AG09309 (cell line): ENCODE measurements at places on chromosomes 16 and 17.

DNA sequence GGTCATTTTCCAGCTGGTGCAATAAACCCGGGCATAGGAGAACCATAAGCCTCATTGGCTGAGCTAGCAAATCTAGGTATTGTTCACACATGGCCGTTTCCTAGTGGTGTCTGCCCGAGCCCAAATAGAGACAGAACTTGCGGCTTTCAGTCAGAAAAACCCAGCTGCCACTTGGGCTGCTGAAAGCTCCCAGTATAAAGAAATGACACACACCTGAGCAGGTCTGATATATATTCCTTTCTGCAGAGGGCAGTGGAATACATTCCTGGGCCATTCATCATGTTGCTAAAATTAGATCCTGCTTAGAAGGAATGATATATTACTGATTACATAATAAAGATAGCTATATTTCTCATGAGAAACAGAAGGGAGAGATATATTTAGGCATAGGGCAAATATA, 83.9 kb upstream of the IRX5 start:
- no peak for DNase-seq

DNA sequence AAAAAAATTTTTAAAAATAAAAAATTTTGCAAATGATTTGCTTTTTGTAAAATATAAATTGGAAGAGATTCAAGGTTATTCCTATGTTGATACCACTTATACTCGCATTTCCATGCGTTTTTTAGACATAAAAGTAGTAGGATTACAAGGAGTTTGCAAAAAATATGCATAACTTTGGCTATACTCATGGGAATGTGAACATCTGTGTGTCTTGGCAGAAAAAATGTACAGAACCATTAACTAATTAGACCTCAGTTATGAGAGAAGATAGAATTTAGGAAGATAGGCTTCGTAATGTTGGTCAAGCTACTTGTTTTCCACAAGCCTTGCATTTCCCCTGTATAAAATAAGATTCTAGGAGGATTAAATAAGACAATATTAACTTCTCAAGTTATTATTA, 61.1 kb upstream of the VPS4A start:
- DNase-seq, result no peak

DNA sequence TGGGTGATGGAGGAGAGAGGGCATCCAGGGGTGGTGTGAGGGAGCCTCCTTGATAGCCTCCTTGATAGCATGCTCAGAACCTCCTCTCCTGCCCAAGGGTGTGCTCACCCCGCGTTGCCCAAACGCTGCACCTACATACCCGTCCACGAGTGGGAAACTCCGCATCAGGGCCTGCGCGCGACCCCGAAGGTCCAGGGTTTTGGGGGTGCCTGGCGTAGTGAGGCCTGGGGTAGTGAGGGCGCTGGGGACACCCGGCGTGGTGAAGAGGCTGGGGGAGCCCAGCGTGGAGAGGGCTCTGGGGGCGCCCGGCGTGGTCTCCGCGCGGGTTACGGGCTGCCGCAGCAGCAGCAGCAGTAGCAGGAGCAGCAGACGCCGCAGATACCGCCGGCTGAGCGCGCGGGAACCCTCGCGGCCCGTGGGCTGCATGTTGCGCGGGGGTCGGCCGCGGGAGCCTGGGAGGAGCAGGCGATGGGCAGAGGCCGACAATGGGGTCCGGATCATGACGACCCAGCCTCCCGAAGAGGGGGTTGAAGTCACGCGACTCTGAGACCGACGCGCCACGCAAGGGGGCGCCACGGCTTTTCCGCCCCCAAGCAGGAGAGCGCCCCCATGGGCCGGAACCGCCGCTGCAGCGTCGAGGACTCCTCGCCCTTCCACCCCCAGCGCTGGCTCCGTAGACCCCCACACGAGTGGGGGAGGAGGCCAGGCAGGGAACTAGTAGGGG, at the start of gene DPEP3:
Gene DPEP3, minus strand, starts transcription at position 545 of the 724 bp plus-strand sequence. Its CDS starts 119 bp downstream, at position 426.
- no peak for DNase-seq

DNA sequence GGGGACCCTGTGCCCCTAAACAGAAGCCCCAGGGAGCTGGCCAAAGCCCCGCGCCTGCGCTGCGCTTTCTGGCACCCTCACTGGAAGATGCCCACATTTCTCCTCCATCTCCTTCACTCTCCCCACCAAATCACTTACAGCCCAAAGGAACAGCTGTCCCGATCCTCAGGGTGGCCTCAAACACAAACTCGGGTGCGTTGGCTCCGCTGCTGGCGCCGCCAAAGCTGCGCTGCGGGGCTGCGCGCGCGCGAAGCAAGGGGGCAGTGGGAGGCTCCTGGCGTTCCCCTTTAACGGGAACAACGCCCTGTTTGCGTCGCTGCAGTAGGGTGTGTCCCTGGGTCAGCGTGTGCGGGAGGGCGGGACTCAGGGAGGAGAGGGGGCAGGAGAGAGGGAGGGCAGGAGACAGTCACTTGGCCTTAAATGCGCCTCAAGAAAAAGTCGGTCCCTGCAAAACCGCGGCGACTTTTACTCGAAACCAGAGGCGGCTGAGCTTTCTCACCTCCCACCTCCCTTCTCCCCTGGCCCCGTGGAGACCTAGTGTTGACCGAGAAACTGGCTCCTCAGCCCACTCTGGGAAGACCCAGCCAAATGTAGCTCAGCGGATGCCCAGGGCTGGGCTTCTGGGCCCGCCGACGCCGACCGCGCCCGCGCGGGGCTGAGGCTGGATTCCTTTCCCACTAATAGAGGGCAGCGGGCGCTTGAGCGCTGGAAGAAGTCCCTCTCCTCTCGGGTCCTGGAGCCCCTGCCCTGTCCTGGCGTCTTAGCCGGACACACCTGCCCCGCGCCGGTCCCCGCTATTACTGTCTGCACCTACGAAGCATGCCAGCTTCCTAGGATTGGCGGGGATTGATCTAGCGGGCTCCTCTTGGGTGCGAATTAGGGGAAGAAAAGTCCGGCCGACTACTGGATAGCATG, 2.6 kb downstream of the PMP22 start:
- peak; percentile 81 for DNase-seq

- no peak for DNase-seq
These were observed 43.4 kb downstream of the MYOCD start for GRCh38 chr17:12709063-12709462.

- peak; percentile 46 for DNase-seq
These were observed 53.9 kb upstream of the ERCC4 start for GRCh38 chr16:13866073-13866472.

- DNase-seq, result no peak
These were observed 63.0 kb downstream of the GSG1L start for GRCh38 chr16:28000314-28001169.

DNA sequence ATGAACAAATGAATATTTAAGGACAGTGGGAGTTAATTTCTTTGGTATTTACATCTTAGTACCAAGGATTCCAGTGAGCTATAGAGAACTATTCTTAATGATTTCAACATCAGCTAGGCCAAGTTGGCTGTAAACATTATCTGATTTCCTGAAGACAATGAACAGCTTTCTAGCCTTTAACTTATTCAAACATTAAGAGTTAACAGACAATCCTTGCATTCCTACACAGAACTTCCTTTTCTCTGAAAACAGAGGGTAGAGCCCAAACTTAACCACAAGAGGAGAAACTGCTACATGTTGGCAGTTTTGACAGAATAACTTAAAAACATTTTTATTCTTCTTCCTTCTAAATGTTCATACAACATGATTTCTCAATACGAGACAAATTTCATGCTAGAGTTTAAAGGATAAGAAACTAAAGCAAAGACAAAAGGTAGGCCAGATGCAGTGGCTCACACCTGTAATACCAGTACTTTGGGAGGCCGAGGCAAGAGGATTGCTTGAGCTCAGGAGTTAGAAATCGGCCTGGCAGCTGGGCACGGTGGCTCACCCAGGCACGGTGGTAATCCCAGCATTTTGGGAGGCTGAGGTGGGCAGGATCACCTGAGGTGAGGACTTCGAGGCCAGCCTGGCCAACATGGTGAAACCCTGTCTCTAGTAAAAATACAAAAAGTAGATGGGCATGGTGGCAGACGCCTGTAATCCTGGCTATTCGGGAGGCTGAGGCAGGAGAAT, 4.4 kb downstream of the CRLF3 start:
- DNase-seq, result no peak

- DNase-seq, result no peak
These were observed 10.3 kb downstream of the ZNF18 start for GRCh38 chr17:11986942-11987329.

GRCh38 chr16:3597676-3598075, 13.7 kb downstream of the SLX4 start:
- DNase-seq, result no peak

GRCh38 chr16:69417520-69418199, 6.8 kb upstream of the CYB5B start:
- DNase-seq, result no peak

DNA sequence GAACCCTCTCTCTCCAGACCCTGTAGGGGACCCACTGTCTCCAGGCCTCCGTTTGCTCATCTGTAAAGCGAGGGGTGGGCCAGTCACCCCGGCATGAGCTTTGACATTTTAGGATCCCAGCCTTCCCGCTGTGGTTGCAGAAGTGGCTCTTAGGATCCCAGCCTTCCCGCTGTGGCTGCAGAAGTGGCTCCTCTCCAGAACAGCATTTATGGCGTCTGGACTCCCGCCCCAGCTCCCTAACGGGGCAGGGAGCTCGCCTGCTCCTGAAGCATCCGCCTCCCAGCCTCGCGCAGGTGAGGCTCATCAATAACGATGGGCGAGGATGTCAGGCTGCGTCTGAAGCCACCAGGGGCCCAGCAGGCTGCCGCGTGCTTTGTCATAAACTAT, 222.3 kb upstream of the TNRC6C start:
- no peak for DNase-seq

DNA sequence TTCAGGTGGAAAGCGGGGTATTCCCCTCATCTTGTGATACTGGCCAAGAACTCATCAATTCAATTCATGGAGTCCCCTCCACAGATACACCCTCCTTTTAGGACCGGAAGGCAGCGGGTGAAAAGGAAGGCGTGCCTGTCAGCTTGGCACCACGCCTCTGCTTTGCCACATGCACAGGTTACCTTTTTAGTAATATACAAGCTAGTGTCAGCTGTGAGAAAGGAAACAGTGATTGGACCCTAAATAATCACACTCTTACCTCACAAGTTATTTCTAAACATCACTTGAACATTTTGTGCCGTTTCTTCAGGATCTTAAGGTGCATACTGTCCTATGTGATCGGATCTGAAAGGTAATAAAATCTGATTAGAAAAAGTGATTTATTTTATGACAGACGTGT, 15.7 kb downstream of the ZDHHC7 start:
- DNase-seq, result no peak

GRCh38 chr17:3527468-3527867, 30.1 kb downstream of the TRPV3 start:
- no peak for DNase-seq

DNA sequence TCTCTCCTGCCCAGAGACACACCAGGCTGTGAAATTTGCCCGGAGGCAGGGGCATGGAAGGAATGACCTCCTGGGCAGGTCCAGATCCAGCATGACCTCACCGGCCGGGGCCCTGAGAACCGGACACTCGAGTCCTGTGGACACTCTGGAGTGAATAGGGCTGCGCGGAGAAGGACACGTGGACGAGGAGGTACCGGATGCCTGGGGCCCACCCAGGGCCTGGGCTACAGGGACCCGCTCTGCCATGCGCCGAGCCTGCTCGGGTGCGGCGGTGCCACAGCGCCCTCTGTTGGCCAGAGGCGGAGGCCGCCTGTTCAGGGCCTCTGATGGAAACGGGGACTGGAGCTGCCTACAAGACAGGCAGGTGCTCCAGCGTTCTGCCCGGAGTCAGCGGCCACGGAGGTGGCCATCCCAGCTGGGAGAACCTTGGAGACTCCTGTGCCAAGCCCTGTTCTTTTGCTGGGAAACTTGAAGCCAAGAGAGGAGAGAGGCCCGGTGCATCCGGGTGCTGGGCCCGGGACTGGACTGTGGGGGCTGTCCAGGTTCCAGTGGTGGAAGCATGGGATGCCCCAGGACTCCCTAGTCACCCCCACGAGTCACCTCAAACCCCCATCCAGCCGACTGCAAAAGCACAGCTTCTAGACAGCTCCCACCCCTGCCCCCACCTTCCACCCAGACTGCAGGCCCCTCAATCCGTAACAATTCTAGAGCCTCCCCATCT, 19.3 kb upstream of the NXPH3 start:
- no peak for DNase-seq

GRCh38 chr16:80202831-80203413, 337.9 kb upstream of the DYNLRB2 start:
- DNase-seq, result no peak

- DNase-seq, result no peak
These were observed 21.4 kb upstream of the MAP3K14 start for GRCh38 chr17:45338023-45338781.

DNA sequence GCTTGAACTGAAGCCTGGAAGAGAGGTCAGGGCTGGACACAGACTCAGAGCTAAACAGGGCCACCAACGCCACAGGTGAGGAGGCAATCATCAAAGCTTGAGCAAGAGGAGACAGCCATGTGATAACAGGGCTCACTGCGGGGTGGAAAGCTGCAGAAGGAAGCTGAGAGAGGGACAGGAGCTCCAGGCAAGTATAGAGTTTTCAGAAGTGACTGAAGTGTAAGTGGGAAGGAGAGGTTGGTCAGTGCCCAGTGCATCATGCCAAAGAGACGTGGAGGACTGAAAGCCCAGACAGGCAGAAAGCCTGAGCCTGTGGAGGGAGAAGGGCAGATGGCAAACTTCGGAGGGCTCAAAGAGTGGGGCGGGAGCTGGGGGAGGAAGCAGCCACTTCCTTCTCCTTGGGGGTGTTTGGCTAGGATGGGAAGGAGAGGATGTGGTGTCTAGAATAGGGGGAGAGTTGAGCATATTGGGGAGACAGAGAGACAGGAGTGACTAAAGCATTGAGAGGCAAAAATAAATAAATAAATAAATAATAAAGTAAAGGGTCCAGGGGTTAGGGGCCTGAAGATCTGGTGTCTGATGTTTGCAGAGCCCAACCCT, 2.6 kb downstream of the KIFC3 start:
- DNase-seq, result no peak

GRCh38 chr16:56869513-56870275, 4.7 kb downstream of the SLC12A3 start:
- DNase-seq, result no peak

DNA sequence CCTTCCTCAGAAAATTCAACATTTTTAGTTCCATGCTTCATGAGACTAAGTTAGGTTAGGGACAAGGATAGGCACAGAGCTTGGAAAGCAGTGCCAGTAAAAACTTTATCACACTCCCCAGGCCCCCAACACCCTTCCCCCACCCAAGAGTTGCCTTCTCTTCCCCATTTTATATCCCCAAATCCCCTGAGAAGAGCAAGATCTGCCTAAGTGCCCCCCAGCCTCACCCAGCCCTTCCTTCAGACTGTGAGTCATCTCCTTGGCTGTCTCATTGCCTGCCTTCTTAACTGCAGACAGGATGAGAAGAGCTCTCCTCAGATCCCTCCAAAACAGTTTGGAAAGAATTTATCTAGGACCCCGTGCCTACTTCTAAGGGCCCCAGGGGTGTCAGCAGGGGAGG, 55.8 kb downstream of the NEUROD2 start:
- no peak for DNase-seq
